ENCODE measurements at places on chromosomes 2 and 18.

- DNase-seq = no peak
Measured at GRCh38 chr2:778731-779350, 101.6 kb upstream of the TMEM18 start.

DNA sequence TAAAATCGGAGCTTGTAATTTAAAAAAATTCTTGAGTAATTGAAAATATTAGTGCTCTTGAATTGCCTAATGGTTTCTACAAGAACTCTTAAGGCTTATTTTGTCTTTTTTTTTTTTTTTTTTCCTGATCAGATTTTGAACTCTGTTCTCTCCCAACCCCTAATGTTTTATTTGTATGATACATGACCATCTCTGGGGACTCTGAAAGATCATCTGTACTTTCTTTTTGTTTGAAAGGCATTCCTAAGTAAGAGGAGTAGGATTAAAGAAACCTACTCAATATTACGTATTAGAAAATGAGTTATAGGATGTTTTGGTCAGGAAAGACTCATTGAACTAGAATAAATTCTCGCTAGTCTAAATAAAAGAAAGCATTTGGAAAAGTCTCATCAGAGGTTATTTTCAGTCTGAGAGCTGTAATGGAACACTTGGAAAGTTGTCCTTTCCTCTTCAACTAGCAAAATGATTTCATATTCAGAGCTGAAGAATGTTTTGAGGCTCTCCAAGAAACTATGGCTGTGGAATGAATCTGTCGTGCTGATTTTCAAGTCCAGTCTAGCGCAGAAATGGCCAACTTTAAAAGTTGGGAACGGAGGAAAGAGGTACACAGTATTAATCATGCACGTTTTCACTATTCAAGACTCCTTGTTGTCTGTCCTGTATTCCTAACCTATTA, 182.7 kb downstream of the PRPF40A start:
- no peak for DNase-seq

- no peak for DNase-seq
Measured at GRCh38 chr2:69465513-69466456, 28.6 kb upstream of the NFU1 start.

DNA sequence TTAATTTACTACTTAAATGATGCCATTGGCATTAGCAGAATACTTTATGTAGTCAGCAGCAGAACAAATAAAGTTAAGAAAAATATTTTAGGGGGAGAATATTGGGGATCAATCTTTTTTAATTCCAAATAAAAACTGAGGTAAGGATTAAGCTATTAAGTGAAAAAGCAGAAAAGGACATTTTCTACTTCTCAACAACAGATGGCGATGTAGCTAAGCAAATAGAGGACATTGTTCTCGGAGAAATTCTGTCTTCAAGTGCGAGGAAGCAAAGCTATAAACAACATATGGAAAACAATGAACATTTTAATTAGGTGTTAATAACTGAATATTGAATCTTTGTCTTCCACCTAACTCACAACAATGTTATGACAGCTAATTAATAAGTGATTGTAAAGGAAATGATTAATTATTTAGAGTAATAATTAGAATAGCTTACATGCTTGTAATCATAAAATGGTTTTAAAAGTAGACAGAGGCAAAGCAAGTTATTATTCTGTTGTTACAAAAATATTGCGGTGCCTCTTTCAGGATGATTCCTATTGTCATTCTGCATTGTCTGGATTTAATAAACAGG, 32.9 kb upstream of the CCDC93 start:
- DNase-seq = peak; percentile 69

DNA sequence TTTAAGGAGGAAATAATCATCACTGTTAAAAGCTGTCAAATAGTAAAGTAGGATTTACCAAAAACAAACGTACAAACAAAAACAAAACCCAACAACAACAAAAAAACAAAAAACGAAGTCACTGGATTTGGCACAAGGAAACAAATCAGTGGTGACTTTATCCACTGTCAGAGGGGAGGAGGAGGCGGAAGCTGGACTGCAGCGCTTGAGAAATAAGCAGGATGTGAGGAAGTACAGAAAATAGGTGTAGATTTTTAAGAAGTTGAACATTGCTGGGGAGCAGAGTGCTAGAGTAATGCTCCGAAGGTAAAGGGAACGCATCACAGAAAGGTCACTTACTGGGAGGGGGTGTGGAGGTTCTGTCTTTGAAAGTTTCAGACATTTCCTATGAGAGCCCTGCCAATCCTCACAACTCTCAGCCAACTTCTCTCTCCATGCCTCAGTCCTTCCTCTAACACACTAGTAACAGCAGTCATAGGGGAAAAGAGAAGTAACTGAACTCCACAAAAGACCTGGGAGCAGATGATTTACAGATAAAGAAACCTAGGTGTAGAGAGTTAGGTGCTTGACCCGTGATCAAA, 220.2 kb upstream of the SMAD7 start:
- peak; percentile 54 for DNase-seq

- DNase-seq = no peak
Measured at GRCh38 chr2:235564884-235565530, 71.2 kb downstream of the AGAP1 start.

DNA sequence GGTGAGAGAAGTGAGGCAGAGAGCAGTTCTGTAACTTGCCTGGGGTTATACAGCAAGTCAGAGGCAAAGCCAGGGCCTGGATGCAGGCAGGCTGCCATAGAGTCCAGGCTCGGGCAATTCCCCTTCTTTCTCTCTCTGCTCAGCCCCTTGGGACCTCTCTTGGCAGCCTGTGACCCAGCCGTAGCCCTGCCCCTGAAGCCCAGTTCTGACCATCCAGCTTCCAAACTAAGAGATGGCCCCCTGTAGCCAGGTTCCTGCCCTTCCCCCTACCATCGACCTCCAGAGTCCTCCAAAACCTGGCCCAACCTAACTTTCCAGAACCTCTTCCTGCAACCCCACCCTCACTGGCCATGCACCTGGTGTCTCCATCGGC, 201.2 kb downstream of the CTIF start:
- no peak for DNase-seq

DNA sequence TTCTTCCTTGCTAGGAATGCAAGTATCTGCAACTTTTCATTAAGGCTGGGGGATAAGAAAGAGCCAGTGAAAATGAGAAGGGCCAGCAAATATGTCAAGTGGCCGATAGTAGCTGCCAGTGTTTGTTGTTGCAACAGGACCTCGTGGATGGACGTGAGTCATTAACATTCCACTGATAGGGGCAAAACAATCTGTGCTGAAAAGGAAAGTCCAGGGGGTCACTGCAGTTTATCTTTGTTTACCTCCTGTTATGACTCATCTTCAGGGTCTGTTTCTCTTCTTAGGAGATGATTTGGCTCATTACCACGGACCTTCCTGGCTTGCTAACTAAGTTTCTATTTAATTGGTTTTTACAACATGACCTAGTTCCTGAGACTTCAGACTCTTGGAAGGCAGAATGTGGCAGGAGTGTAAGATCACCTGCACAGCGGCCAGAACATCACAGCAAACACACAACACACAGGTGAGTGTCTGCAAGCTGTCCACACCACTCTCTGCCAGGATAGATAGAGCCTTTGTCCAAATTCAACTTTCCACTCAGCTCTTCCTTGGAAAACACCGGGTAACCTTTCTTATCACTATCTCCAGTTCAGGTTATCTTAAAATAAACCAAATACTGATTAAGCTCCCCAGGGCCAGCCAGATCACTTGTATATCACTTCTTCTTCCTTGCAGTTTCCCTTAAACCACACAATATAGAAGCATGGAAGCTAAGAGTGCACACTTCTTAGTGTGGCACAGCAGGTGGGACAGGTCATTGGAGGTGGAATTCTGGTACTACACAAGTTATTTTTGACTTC, 157.5 kb upstream of the LMAN1 start:
- no peak for DNase-seq

DNA sequence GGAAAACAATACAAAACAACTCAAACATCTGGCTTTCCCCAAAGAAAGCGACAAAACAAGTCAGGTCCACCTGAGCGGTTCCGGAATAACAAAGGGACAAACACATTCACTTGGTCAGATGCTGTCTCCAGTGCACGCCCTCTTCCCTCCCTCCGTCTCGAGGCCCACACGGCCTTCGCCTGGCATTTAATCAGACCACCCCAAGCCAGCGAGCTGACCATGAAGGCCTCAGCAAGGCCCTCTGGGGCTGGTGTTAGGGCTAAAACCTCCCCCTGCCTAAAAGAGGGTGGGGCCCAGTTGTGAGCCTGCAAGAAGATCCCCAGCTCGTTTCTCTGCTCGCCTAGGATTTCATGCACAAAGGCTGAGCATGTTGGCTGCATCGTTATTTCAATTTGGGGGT, 180.3 kb downstream of the EIPR1 start:
- no peak for DNase-seq

GRCh38 chr2:72085513-72085912, 62.1 kb downstream of the CYP26B1 start:
- no peak for DNase-seq

DNA sequence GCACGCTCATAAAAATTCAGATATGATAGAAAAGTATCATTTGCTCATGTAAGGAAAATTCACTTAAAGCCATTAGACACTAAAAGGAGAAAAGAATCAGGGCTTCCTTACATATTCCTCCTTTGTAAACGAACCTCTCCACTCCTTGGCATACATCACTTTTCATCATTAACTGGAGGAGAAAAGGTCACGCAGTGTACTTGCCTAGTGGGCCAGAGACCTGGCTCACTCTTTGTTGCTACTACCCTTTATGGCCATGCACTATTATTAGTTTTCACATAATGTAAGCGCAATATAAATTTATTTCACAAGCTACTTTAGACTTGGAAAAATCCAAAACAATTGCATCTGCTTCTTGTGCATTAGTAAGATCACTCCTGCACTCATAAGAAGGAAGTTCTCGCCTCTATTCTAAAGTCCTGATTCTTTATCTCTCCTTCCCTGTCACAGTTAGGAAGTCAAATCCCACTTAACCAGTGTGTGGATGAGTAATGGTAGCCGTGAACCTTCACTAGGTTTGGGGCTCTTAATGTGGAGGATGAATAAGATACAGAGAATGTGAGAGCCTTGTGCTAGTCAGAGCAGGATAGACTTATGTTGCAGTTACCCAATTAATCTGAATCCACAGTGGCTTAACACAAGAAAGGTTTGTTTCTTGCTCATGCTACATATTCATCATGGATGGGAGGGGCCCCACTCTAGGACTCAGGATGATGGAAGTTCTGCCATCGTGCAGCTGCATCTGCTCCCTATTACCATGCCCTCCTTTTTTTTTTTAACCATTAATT, 115.0 kb upstream of the GLS start:
- DNase-seq = no peak

GRCh38 chr2:106537791-106538191, 50.6 kb downstream of the CD8B2 start:
- DNase-seq = no peak

GRCh38 chr18:51107598-51108305, 77.7 kb downstream of the SMAD4 start:
- DNase-seq = peak; percentile 3

GRCh38 chr2:129913695-129914495, 65.6 kb upstream of the RAB6C start:
- DNase-seq = no peak

Measured in common myeloid progenitor, CD34-positive (primary cell).